Myocyte (in vitro differentiated cells): ENCODE measurements at places on chromosomes 12 and 14.

DNA sequence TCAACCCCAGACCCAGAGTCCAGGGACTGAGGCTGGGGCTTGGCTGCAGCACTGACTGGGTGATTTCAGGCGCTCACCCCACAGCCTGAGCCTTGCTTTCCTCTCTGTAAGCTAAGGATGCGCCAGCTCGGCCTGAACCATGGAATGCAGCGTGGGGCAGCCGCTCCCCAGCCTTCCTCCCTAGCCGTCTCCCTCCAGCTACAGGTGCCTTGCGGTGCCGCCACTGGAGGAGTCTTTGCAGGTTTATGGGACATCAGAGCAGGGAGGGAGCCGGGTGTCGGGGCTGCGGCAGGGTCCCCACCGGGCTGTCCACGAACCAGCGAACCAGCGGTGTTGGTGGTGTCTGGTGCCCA lies 19.4 kb downstream of the PPP2R5C start:
- DNase-seq = no peak

GRCh38 chr12:56941299-56942017 lies 7.2 kb upstream of the SDR9C7 start:
- peak; percentile 65 for DNase-seq

- DNase-seq = no peak
These were observed 62.4 kb downstream of the GSC start for GRCh38 chr14:94707494-94707893.

GRCh38 chr12:58710901-58711300 lies 209.4 kb downstream of the LRIG3 start:
- DNase-seq = no peak

DNA sequence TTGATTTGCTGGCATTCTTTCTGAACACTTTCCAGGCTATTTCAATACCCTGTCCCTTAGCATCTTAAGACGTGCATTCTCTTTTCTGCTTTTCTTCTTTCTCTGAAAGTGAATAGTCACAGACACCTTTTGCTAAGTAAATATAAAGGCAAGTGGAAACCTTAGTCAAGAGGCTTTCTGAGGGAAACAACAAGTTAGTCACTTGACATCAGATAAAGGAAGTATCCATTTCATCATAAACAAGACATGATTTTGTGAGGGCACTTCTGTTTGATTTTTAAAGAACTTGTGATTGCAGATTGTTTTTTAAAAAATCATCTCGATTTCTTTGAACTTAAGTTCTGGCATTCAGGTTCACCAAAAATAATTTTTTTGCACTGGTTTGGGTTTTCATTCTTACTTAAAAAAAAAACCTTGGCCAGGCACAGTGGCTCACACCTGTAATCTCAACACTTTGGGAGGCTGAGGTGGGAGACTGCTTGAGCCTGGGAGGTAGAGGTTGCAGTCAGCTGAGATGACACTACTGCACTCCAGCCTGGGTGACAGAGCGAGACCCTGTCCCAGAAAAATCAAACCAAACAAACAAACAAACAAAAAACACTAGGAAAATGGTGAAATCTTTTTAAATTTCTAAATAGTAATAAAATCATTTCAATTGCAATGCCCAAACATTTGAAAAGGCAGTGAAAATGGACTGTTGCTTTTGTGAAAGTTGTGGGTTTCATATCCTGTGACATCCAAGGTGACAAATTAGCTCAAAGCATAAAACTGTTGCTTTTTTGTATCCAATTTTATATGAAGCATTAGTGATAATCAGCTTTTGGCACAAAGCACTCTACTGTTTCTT lies 8.3 kb upstream of the KLHL42 start:
- DNase-seq = no peak

DNA sequence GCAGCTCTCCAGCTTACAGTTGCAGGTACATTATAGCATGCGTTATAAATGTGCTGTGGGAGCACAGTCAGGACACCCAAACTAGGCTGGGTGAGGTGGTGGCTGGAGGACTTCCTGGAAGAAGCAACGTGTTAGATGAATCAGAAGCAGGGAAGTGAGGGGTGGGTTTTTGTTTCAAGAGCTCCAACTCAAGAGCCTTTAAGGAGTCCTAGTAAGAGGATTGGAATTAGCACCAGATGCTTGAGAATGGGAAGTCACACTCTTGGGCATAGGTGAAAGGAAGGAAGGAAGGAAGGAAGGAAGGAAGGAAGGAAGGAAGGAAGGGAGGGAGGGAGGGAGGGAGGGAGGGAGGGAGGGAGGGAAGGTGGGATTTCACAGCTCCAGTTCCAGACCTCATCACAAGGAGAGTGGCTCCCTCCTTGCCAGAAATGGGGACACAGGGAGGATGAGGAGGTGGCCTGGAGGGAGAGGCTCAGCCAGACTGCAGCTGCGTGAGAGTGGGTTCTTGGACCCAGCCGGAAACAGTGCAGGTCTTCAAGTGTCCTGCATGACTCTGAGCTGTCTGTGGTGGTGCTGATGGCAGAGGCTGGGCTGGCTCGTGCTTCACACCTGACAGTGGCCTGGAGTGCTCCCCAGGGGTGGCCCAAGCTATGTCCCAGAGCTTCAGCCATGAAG lies 115.7 kb upstream of the GSC start:
- no peak for DNase-seq

GRCh38 chr14:75068294-75069120 lies 934 bp upstream of the ZC2HC1C start:
- peak; percentile 19 for DNase-seq

DNA sequence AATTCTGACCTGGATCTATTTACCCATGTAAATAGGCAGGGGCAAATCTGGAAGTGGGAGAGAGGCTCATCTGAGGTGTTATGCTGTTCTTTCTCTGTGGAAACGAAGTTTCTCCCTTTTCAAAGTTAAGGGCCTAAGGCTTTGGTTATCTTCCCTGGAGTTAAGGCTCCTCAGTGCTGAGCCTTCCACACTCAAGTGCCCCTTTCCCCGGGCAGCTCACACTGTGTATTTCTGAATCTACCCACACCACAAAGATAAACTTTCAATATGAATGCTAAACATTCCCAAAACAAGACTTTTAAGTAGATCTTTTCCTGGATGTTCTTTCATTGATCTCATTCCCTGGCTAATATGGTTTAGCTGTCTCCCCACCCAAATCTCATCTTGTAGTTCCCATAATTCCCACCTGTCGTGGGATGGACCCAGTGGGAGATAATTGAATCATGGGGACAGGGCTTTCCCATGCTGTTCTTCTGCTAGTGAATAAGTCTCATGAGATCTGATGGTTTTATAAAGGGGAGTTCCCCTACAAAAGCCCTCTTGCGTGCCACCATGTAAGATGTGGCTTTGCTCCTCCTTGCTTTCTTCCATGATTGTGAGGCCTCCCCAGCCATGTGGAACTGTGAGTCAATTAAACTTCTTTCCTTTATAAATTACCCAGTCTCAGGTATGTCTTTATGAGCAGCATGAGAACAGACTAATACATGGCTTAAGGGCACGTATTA lies 251.1 kb downstream of the NAV3 start:
- DNase-seq = no peak

DNA sequence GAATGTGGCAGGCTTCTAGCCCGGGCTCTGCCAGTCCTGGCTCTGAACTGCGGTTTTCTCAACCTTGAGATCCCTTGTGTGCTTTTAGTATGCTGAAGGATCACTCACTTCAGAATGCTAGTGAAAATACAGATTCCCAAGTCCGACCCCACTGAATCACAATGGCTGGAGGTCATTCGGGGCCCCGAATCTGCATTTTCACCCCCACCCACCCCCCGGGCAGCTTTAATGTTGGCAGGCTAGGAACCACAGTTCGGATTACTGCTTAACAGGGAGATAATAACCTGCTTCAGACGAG lies 573 bp upstream of the SUSD6 start:
- no peak for DNase-seq

DNA sequence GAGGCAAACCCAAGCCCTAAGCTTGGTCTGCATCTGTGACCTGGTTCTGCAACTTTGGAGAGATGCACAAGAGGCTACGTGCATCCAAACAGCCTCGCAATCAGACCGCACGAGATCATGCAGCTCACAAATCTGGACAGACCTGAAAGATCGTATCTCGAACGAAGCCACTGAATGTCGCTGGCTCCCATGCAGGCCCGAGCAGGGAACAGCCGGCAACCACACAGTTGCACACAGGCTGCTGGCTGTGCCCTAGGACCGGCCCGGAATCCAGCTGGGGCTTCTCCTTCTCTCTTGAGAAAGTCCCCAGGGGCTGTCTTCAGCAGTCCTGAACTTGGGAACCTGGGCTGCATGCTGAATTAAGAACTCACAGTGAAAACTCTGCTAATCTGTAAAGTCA lies 27.9 kb downstream of the WNT5B start:
- no peak for DNase-seq

DNA sequence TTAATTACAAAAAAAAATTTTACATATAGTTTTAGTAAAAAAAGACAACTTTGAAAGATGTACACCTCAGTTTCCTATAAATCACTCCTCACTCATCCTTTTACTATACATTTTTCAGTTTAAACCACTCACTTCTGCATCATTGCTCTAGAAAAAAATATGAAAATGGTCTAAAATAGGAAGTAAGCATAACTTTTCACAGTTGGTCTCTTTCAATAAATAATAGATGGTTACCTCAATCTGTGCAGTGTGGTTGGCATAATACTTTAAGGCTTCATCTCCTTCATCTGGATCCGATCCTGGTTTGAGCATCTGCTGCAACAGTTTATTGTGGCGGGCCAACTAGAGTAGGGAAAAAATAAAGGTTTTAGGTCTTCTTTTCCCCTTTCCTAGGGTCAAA lies 247.9 kb downstream of the SSPN start:
- no peak for DNase-seq

- DNase-seq = no peak
These were observed 188.4 kb upstream of the NAV3 start for GRCh38 chr12:77642246-77642645.

- no peak for DNase-seq
These were observed 133.3 kb downstream of the FLRT2 start for GRCh38 chr14:85663256-85663655.

DNA sequence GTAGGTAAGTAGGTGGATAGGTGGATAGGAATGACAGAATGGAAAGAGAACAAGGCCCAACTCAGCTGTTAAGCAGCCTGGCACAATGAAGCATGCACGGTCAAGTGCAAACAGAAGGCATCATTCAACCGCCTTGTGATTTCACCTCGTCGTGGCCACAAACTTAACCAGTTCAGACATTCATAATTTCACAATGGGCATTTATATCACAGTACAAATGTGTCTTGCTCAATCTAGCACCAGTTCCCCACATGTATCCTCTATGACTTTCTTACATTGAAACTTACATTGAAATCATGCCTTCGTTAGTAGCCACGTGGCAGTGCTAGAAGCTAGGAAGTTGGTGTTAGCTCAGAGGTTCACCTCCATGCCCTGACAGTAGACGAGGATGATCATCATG lies 207.5 kb downstream of the ETV6 start:
- no peak for DNase-seq

- DNase-seq = no peak
These were observed 2.2 kb downstream of the SCARB1 start for GRCh38 chr12:124861492-124861891.

- DNase-seq = no peak
These were observed 83.7 kb downstream of the ST8SIA1 start for GRCh38 chr12:22250762-22251161.

- no peak for DNase-seq
These were observed 1.6 kb downstream of the PYM1 start for GRCh38 chr12:55925870-55926737.

GRCh38 chr14:55052269-55052930 lies 953 bp downstream of the MAPK1IP1L start:
- peak; percentile 37 for DNase-seq

GRCh38 chr14:48563489-48563888 lies 888.1 kb upstream of the MDGA2 start:
- DNase-seq = no peak

DNA sequence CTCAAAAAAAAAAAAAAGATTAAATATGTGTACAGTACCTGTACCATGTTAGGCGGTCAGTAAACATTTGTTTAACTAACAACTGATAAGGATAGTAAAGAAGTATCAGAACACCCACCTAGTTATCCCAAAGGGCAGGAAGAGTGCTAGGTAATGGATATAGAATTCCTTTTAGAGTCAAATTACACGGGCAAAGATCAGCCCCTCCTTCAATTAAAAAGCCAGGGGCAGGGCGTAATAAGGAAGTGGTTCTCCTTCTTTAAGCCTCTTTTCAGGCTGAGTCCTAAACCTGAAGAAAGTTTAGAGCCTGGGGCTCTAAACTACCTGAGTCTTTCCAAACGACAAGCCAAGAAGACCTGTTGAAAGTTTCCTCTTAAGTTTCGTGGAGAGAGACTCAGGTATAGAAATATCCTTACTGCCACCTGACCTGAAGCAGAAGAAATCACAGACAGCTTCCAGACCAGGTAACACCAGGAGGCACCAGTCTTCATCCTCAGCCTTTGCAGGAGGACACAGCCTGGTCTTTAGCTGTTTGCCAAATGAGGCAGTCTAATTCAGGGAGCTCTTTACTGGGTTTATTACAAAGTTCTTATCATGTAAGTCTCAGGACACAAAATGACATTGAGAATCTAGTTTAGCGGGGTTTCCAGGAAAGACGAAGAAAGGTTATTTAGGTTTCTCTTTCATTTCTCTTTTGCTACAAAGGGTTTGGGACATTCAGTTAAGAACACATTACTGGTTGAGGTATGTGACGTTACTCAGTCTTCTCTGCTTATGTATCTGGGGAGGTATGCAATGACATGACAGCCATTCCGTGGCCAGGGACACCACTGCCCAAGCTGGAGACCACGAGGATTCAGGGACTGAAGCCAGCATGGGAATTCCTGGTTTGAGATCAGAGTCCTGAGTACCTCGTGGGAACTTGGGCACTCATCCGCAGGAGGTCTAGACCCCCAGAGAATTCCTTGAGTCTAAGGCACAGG lies at the start of gene BCL2L14:
Gene BCL2L14 (plus strand): TSS at position 266 of the 983 bp plus-strand sequence. CDS start 8,367 bp downstream, outside the sequence.
- DNase-seq = peak; percentile 36

DNA sequence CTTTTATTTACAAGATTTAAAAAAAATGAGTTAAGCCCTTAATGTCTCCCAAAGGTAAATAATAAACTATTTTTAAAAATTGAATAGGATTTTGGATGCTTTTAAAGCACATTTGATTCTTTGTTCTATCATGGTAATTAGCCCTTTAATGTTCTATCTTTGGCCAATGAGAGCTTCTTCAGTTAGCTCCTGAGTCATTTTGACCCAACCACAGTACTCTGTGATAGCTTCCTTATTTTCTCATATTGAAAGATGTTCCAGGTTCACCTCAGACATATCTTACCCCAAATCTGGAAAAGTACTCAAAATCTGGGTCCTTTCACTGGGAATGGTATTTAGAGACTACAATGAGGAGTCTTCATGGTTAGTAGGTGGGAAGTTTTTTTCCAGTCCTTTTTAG lies 98.0 kb downstream of the MYRFL start:
- no peak for DNase-seq

DNA sequence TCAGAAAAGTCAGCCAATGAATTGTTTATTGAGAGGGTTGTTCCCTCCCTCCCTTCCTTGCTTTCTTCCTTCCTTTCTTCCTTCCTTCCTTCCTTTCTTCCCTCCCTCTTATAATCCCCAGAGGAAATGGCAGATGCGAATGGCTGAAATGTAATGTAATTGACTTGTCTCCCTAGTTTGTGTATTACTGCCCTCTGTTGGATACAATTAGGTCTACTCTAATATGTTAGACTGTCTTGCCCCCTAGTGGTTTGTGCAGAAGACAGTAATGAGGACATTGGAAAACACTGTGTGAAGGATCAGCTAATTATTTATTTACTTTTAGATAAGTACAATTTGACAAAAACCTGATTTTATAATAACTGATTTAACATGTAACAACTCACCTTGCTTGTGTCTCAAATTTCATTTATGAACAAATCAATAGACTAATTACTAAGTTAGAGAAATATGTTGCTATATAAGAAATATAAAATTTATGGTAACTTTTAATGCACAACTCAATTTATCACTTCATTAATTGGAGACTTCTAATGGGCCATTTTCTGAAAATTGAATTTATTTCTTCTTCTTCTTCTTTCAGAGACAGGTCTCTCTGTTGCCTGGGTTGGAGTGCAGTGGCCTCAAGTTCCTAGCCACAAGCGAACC lies 229.8 kb upstream of the LRIG3 start:
- peak; percentile 80 for DNase-seq
